ENCODE measurements at places on chromosomes 1 and 21.

DNA sequence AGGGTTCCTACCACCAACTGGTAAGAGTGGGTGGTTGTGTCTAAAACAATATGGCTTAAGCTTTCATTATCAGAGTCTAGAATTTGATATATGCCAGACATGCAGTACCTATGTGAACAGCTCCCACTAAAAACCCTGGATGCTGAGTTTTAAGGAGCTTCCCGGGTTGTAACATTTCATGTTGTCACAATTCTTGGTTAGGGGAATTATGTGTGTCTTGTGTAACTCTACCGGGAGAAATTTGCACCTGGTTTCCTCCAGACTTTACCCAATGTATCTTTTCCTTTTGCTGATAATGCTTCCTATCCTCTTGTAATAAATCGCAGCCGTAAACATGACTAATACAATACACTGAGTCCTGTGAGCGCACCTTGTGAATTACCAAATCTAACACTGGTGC lies 48.3 kb downstream of the ARID4B start:
- DNase-seq: no peak

DNA sequence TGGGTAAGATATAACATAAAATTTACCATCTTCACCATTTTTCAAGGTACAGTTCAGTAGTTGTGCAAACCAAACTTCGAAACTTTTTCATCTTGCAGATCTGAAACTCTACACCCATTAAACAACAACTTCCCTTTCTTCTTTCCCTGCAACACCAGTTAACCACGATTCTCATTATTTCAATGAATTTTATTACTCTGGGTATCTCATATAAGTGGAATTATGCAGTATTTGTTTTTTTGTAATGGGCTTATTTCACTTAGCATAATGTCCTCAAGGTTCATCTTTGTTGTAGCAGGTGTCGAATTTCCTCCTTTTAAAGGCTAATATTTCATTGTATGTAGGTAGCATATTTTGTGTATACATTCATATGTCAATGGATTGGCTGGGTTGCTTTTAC lies 146.1 kb downstream of the SPATA46 start:
- DNase-seq: no peak

GRCh38 chr1:228372183-228373003 lies 34.2 kb downstream of the TRIM11 start:
- peak; percentile 20 for DNase-seq

DNA sequence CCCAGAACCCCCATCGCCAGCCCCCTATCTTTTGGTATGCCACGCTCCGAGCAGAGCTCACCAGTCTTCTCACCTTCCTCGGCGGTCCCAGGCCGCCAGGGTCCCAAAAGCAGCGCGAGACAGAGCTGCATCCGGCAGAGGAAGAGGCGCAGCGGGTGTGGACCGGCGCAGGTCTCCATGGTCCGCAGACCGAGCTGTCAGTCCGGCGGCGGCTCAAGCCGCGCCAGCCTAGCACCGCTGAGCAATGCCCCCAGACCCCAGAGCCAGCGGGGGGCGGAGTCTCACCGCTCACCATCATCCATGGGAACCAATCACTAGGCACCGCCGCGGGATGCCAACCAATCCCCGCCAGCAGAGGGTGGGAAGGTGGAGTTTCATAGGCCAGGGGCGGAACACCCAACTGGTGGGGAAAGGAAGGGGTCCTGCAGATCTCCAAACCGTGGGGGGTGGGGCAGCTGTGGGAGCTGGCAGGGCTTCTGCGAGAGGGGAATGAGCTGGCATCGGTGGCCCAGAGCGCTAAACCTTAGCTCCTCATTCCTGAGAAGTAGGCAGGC lies at the start of gene EPHA10:
Gene EPHA10 (minus strand): TSS at position 233 of the 554 bp plus-strand sequence. CDS start 54 bp downstream, at position 179.
- DNase-seq: no peak

DNA sequence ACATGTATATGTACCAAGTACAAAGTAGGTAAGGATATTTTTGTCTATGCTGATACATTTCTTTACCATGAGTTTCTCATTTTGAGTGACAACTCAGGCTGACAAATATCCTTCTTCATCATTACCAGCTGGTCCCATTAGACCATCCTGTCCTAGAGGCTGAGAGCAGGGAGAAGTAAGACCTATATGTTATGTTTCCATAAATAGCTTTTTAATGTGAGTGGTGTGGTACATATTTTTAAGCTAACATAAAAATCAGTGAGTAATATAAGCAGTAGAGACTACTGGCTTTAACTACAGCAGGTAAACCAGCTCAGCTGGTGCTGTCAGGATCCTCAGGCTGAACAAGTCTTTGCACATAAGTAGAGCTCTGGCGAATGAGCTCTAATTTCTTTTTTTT lies 62.4 kb downstream of the CLEC20A start:
- DNase-seq: no peak

- DNase-seq: no peak
Measured at GRCh38 chr1:216175714-216176113, 247.5 kb downstream of the USH2A start.

GRCh38 chr1:24899581-24900485 lies 30.2 kb downstream of the RUNX3 start:
- DNase-seq: no peak

DNA sequence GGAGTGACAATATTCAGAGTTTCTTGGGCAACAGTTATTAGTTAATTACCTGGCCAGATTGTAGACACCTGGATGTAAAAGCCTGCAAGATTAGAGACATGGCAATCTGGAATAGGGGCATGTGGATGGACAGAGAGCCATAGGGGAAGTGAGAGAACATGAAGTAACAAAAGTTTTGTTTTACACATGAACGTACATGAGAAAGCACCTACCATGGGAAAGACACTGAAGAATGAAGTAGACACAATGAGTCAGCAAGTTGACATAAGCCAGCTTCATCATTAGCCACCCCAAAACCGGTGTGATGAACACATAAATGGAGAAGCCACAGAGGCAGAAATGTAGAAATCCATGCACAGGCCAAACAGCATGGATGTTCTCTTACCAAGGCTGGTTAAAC lies 462.1 kb upstream of the C1orf87 start:
- DNase-seq: no peak

- DNase-seq: no peak
Measured at GRCh38 chr21:36732761-36733160, 33.8 kb downstream of the SIM2 start.

DNA sequence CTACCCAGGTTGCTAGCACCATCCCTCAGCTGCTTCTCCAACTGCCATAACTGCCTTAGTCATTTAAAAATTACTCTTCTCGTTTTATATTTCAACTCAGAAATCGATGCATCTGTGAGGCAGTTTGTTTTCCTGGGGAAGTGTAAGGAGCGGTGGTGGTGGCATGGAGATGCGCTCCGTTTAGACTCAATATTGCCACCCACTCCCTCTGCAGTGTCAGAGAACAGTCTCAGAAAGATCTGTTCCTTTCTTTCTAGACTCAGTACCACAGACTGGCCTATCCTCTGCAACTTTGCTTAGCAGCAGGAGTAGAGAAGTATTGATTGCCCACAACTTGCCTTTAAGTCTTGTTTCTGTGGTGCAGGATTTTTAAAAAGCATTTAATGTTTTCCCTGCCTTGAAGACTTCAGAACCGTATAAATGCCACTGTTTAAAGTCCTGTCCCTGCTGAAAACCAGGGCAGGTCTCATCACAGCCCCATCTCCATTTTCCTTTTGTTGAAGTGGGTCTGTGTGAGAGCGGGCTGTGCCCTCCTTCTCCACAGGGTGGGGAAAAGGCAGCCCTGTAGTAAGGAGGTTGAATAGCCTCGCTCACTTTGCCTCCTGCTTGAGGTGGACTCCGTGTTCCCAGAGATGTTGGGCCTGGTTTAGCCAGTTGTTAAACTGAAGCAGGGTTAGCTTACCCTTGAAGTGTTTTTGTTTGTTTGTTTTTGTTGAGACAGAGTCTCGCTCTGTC lies 105.2 kb downstream of the NFIA start:
- no peak for DNase-seq

GRCh38 chr1:147741065-147741464 lies 19.3 kb downstream of the GJA5 start:
- no peak for DNase-seq

DNA sequence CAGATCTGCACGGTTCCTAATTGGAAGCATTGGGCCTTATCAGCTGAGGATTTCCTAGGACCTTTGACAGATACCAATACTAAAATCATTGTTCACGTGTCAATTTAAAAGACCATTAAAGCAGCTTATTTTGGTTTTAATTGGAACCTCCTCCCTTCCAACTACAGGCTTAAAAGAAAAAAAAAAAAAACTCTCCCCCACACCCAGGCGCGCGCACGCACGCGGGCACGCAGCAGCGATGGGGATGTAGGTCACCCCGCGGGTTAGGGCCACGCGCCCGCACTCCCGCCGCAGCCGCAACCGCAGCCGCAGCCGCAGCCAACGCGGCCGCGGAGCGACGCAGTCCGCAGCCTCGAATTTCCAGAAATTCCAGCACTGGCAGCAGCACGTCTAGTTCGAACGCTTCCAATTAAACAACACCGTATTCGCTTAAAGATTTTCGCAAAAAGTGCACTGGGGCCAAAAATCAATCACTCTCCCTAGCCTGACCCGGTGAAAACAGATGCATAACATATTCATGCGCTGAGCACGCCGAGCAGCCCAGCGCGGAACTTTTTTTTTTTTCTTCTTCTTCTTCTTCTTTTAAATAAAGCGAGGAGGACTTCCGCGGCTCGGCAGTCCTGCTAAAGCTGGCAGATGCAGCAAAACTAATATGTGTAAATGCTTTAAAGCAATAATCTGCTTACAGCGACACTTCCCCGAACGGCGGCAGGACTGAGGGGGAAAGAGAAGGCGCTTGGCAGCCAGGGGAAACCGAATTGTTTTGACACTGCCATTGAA lies 13.3 kb upstream of the BARHL2 start:
- peak; percentile 23 for DNase-seq

GRCh38 chr21:15204970-15205286 lies 140.1 kb upstream of the NRIP1 start:
- DNase-seq: no peak

- DNase-seq: no peak
Measured at GRCh38 chr1:182121787-182122186, 60.3 kb upstream of the ZNF648 start.

DNA sequence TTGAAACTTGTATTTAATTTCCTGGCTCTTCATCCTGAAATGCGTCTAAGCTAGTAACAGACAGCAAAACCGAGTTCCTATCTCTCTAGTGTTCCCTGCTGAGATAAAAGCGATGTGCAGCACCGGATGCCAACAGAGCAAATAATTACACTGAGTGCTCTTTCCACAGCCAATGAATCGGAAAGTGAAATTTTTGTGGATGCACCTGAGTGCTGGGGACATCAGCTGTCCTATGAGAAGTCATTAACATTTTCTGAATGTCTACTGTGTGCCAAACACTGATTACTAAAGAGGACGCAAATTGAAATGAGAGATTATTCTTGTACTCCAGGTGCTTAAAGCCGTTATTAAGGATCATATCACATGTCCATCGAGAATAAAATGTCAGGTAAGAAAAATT lies 278.0 kb downstream of the RGS7 start:
- DNase-seq: no peak

DNA sequence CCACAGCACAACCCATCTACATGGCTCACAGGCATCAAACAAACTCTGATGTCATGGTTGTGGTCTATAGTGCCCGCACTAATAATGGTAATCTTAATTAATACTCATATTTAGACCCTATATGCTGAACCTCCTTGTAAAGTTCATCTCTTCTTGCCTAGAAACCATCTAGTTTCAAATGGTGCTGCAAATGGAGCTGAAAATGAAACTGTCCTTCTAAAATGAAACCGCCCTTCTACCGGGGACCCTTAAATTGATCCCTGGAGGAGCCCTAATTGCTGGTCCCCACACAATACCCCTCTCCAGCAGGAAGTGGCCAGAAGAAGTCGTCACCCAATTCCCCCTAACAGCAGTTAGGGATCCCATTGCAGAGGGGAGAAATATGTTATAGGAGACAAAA lies 612.6 kb downstream of the MRPL39 start:
- no peak for DNase-seq

DNA sequence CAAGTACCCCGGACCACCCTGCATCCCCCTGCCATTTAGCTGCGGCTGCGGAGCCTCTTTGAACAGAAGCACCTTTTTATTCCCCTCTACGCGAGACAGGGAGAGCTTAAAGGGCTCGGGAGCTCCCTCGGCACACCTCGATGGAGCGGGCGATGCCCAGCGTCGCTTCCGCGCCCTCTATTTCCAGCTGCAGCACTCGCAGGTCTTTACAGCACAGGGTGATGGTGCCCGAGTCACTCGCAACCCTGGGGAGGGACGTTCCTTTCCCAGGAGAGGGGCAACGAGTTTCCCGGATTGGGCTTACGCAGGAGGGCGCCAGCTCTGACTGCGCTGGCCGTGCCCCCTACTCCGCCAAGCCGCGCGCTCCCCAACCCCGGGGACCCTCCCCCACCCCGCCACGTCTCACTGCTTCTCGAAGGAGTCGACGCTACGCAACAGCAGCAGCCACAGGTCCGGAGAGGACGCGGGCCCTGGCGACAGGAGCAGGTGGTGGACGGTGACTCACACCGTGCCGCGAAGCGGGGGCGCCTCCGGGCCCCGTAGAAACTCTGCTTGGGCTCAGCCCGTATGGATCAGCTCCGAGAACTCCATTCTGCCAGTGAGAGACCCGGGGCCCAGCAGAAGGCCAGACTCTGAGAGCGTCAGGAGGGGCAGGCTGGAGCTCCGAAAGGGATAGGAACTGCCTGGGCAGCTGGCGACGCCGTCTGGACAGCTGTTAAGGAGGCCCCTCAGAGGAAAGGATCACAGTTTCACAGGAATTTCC lies 5.8 kb upstream of the FAM167B start:
- DNase-seq: peak; percentile 82

DNA sequence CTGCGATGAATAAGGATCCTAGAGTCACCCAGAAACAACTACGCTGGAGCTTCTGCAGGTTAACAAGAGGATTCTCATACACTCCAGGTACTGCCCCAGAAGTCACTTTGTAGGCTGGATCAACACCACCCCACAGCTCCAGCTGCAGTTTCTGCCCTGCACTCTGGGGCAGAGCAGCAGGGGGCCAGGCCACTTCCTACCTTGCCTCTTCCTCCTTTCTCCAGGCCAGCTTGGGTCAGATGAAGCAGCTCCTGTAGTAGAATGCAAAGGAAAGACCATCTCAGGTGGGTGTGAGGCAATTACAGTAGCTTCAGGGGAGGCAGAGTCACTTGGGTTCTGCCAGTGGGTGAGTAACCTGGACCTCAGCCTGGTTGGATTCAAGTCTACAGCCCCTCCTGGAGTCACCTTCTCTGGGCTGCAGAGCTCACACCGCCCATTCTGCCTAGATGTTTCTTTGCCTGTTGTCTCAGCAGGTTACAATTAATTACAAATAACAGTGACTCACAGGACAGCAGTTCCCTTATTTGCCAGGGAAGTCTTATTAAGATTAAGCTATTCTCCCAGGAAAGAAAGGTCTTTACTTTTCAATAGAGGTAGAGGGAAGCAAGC lies 24.4 kb upstream of the BCAR3 start:
- DNase-seq: no peak

GRCh38 chr1:61013946-61014667 lies 68.3 kb upstream of the NFIA start:
- no peak for DNase-seq
